ENCODE measurements at places on chromosomes 1 and 21. TPM values are rescaled to one million over a fixed set of nuclear protein-coding genes. Genes with fewer than 3 reads are reported as not detected.

DNA sequence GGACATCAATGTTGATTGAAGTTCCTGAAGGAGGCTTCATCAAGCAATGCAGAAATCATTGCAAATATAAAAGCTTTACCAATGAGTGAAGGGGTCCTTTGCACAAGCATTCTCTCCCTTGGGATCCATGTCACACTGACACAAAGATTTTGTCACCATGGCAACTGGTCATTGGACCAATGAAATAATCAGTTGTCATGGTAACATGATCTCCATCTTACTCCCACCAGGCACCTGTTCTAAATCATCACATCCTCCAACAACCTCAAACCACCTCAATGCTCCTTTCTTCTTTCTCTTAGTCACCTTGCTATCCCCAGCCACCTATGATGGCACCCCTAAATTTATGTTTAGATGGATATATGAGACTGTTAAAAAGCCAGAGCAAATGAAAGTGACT lies 13.5 kb upstream of the FOXJ3 start:
- no peak for DNase-seq

GRCh38 chr1:110408488-110408887 lies 994 bp upstream of the LAMTOR5 start:
- no peak for DNase-seq

NUF2 gene
- 0.48 TPM for polyA plus RNA-seq

CFHR4 gene
- 0.04 TPM for polyA plus RNA-seq

KCNJ10 gene
- 0.06 TPM for polyA plus RNA-seq

FLG2 gene
- not detected for polyA plus RNA-seq

GRCh38 chr1:80054129-80054528 lies 1047.6 kb upstream of the ADGRL4 start:
- no peak for DNase-seq

DNA sequence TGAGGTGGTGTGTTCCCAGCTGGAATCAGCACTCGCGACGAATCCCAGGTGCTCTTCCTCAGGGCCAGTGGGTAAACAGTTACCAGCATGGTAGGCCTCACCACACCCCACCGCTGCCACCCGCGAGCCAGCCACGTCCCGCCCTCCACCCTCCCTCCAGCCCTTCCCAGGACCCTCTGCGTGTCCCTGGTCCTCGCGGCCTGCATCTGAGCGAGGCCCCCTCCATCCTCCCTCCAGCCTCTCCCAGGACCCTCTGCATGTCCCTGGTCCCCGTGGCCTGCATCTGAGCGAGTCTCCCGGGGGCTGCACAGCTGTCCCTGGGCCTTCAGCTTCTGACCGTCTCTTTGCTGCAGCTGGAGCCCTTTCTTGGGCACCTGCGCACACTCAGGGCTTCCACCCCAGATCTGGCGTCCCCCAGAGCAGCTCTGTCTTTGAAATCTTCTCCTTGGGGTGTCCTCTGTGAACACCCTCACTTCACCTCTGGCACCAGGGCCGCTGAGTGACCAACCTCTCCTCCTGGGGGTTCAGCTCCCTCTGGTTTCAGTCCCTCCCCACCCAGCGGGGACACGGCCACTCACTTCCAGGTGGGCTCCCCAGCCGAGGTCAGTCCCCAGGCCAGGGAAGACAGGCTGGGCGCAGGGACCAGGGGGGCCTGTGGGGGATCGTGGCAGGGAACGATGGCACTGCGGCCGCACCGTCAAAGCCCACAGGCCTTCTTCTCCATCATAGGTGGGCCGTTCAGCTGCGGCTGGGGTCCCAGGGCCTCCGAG lies 57.8 kb upstream of the COL6A2 start:
- no peak for DNase-seq

- DNase-seq = no peak
These were observed 977 bp downstream of the LCA5L start for GRCh38 chr21:39444421-39445180.

ISG15 gene
- 75.7 TPM for polyA plus RNA-seq

- DNase-seq = no peak
These were observed 7.6 kb downstream of the LAPTM5 start for GRCh38 chr1:30749691-30750583.

DNA sequence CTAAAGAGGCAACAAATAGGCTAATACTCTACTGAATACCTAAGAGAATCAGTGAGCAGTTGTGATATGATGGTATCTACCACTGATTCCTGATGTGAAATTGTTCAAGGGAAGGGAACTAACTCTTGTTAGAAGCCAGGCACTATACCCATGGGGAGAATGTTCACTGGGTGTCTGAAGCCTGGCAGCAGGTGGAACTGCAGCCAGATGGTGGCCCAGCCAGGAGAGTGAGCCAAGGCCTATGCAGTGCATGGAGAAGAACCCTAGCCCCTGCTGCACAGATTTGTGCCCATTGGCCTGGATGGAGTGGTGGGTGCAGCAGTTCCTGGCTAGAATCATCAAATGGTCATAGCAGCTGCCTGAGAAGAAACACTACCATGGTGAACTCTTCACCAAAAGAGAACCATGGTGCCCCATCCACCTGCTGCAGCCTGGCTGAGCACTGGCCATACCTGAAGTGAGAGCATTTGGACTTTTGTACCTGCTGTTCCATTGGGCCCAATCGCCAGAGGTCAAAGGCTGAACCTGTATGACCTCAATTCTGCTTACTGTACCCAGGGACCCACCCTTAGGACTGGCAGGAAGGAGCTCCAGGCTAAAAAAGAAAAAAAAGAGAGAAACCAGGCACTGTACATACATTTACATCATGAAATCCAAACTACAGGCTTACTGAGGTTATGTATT lies 118.8 kb upstream of the IVNS1ABP start:
- DNase-seq = no peak

EEIG2 gene
- 10.2 TPM for polyA plus RNA-seq

KRTAP19-3 gene
- not detected for polyA plus RNA-seq

- DNase-seq = no peak
These were observed at the start of gene ATPAF1 for GRCh38 chr1:46667782-46668760. ATPAF1 (minus strand) TSS chr1:46668364; CDS start chr1:46668322, 42 bp downstream.

ROR1 gene
- 5.9 TPM for polyA plus RNA-seq

Data from urinary bladder (tissue), 4 donors.